ENCODE measurements at places on chromosomes 1 and 21.
A peak's percentile ranks its signal among the peaks of the same experiment; 100 is the strongest.

- DNase-seq: no peak
Observed at GRCh38 chr1:206551986-206552326, 44.6 kb downstream of the RASSF5 start.

GRCh38 chr1:172322219-172323061 is 98.0 kb upstream of the C1orf105 start:
- peak; percentile 82 for DNase-seq

- DNase-seq: no peak
Observed at GRCh38 chr1:172770071-172770470, 111.2 kb downstream of the FASLG start.

- DNase-seq: peak; percentile 81
Observed at GRCh38 chr21:42652527-42653230, 742 bp upstream of the PDE9A start.

DNA sequence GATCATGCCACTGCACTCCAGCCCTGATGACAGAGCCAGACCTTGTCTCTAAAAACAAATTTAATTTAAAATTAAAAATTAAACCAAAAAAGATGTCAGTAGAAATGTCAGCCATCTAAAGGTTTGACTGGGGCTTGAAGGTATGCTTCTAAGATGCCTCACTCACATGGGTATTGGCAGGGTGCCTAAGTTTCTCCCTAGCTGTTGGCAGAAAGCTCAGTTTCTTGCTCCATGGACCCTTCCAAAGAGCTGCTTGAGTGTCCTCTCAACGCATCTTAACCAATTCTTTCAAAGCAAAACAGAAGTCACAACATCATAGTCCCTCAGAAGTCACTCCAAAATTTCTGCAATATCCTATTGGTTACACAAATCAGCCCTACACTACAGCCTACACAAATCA is 231.0 kb upstream of the ADGRL2 start:
- DNase-seq: no peak

GRCh38 chr1:184424945-184425344 is 38.1 kb downstream of the C1orf21 start:
- no peak for DNase-seq

GRCh38 chr1:241034203-241034936 is 322.6 kb downstream of the RGS7 start:
- DNase-seq: no peak

GRCh38 chr1:168894397-168894903 is 165.4 kb upstream of the DPT start:
- DNase-seq: no peak

DNA sequence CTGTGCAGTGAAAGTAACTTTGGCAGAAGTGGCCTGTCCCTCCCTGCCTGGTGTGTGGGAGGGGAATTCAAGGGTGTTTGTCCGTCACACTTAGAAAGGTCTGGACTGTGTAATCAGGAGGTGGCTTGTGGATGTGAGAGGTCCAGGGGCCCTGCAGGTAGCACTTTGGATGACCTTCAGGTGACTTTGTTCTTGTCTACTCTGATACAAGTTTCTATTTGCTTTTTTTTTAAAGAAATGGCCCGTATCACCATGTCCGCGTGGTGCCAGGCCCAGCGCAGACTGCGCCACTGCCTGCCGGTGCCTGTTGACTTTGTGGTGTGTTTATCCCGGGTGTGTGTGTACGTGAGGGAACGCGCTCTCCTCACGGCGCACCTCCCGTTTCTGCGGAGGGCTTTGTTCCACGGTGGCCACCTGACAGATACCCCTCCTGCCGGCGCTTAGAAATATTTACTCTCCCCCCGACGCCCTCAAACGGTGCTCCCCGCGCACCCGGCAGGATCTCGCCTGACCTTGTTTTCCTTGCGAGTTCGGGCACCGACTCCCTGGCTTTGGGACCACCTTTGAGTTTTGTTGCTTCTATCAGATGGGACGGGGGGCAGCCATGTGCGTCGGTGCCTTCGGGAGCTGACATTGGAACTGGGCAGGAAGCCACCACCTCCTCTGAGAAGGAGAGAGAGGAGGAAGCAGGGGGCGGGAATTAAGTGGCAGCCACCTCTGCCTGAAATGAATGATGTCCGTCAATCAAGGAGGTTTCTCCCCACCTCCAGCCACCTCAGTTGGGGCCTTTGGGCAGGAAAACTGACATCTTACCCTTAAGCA is 119.4 kb downstream of the PRDM16 start:
- DNase-seq: peak; percentile 18

GRCh38 chr1:108106775-108107174 is 93.4 kb downstream of the SLC25A24 start:
- peak; percentile 7 for DNase-seq

GRCh38 chr1:172342584-172343239 is 77.8 kb upstream of the C1orf105 start:
- DNase-seq: peak; percentile 32

GRCh38 chr1:100383743-100384405 is 31.6 kb downstream of the CDC14A start:
- no peak for DNase-seq

- DNase-seq: no peak
Observed at GRCh38 chr1:183733715-183734114, 71.2 kb upstream of the RGL1 start.

DNA sequence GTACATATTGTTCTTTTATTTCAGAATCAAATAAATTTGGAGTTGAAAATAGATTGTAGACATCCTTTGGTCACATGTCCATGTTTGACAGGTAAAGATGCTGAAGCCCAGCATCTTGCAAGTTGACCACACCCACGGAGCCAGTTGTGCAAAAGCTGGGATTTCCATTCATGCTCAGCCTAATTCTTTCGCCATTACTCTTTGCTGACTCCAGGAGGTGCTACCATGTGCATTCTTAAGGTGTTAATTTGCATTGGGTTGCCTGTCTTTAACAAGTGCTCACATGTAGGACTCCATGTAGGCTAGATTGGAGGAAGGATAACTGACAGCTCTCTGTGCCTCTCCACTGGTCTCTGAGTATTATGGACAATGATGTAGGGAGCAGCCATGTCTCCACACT is 660.7 kb downstream of the LMO4 start:
- no peak for DNase-seq

GRCh38 chr1:203189951-203190352 is 3.4 kb upstream of the CHI3L1 start:
- DNase-seq: no peak

DNA sequence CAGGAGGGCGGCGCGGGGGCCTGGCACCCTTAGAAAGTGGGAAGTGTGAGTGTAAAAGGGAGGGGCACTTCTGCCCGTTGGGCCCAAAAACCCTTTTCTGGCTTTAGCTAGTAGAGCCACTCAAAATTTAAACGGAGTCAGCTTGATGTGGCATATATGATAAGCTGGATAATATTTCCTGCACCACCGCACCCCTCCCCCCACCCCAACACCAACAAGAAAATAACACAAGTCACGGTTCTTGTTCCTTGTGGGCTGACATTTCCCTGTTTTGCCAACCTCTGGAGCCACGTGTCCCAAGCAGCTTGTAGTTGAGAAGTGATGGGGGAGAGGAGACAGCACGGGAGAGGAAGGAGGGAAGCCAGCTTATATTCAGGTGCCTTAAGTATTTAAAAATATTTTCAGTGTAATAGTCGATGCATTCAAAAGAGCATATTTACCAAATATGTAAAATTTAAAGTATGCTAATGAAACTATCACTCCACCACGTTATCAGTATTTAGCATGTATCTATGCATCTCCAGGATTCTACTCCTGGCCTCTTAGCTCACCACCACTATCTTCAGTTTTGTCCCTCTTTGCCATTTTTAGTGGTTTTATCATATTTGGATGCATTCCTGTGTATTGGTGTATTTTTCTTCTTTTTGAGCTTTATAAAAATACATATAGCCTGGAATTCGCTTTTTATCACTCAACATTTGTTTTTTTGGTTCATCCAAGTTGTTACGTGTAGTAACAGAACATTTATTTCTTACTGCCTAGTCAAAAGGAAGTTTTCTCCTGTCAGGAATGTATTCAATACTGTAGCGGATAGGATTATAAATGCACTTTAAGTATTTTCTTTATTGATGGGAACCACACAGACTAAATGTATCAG is 773 bp upstream of the DDX59 start:
- peak; percentile 66 for DNase-seq
